Cerebellar cortex (tissue), 1 donor: ENCODE measurements at places on chromosomes 1 and 21.

- DNase-seq, result no peak
Measured at GRCh38 chr1:26278724-26279455, 996 bp upstream of the SH3BGRL3 start.

- no peak for DNase-seq
Measured at GRCh38 chr1:172607145-172607544, 51.8 kb upstream of the FASLG start.

DNA sequence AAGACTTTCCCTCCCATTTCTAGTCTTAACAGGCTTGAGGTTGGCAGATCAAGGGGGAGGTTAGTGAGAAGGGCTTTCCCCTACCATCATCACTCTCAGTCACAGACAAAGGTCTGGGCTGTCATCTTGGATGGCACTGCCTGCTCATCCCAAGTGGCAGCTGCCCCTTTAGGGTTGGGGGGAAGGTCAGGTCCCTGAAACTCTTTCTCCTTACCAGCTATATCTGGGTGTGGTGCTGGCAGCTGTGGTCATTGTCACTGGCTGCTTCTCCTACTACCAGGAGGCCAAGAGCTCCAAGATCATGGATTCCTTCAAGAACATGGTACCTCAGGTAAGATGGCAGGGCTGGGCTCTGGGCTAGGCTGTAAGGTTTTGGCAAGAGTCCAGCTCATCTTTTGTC lies 8.2 kb downstream of the ATP1A2 start:
- DNase-seq, result no peak

DNA sequence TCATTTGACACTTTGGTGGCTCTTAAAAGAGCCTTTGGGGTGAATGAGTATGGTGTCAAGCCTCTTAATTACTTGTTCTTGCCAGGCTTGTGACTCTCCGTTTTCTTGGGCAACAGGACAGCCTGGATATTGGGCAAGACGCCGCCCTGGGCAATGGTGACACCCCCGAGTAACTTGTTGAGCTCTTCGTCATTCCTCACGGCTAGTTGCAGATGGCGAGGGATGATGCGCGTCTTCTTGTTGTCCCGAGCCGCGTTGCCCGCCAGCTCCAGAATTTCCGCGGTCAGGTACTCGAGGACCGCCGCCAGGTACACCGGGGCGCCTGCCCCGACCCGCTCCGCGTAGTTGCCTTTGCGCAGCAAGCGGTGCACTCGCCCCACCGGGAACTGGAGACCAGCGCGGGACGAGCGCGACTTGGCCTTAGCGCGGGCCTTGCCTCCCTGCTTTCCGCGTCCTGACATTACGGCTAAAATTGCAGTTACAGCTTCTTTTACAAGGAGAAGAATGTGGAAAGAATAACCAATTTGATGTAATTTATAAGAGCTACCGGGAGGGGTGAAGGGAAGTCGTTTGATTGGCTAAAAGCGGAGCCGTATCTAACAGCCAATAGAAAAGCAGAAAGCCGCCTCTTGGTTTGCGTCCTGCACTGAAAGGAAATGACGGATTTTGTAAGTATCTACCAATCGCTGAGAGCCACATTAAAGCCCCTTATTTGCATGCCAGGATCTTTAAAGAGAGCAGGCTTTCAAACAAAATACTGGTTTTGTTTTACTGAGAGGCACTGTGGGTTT lies 11.7 kb upstream of the BOLA1 start:
- peak; percentile 100 for DNase-seq

DNA sequence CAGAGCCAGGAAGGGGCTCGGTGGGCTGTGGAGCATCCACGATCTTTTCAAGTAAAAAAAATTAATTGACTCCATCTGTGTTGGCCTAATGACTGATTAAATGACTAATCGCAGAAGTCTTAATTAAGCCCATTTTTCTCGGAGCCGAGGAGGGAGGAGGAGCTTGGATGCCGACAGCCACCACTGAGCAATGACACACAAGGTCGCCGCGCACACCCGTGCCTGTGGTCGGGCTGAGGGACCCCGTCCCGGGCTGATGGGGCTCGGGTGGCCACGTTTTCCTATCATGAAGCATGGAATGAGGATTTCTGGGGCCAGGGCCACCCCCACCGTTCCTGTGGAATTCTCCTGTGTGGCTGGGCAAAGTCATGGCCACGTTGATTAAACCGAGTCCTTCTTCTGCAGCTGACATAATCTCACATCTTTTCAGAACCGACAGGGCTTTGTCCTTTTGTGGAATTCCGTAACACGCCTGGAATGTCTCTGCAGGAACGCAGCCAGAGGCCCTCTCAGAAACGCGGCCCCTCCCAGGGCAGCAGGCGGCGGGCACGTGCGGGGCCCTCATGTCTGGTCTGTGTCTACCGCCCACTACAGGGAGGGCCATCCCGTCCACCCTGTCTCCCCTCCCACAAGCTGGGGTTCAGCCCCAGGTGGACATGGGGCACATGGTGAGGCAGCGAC lies 60.7 kb downstream of the MORN1 start:
- no peak for DNase-seq

GRCh38 chr1:84704872-84705417 lies 14.7 kb upstream of the SSX2IP start:
- DNase-seq, result no peak

DNA sequence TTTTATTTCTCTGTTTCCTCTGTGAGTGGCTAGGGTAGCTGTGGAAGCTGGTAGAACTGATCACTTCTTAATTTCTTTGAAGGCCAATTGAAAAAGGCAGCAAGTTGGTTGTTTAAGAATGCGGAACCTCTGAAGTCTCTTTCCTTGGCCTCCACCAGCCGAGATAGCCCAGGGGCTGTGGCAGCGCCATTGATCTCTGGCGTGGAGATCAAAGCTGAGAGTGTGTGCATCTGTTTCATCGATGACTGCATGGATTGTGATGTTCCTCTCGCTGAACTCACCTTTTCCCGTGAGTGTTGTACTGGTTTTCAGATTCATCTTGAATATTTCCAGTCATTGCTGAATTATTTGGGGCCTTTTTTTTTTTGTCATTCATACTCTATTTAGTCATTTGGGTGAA lies 97.7 kb downstream of the VPS13D start:
- no peak for DNase-seq

GRCh38 chr1:243313635-243314536 lies 58.0 kb downstream of the SDCCAG8 start:
- no peak for DNase-seq

DNA sequence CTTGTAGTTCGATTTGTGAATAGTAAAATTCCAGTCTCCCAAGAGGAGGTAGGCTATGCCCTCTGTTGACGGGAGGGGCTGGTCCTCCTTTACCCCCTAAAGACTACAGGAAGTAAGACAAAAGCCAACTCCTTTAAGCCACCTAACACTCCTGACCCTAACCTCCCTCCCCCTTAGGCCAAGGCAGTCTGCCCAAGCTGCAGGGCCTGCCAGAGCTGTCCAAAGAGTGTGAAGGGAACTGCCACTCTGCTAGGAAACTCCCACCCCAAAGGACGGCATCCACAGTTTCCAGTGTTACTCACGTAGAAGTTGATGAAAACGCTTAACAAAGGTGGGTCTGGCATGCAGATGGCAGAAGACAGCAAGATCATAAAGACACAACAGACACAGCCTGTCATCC lies 803.2 kb downstream of the PLA2G4A start:
- no peak for DNase-seq

GRCh38 chr21:42061195-42061985 lies 9.7 kb upstream of the UMODL1 start:
- no peak for DNase-seq

DNA sequence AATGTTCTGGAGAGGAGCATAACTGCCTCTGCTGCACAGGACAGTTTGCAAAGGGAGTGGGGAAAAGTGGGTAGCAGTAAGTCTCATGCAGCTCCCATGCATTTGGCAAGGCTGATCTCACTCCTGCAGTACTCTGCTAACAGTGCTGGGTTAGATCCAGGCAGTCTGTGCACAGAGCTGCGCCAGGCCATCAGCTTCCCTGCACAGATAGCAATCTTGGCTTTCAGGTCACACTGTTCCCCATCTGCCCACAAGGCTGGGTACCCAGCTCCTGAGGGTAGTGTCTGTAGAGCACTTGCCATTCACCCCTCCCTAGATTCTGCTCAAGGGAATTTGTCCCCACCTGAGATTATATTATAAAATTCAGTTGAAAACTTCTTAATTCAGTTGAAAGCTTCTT lies 72.1 kb downstream of the SH3BGR start:
- DNase-seq, result peak; percentile 68
